ENCODE measurements at places on chromosomes 12 and 14. TPM values are rescaled to one million over a fixed set of nuclear protein-coding genes. Genes with fewer than 3 reads are reported as not detected.

KRT82 gene
- not detected for total RNA-seq

ZFC3H1 gene
- 85.5 TPM for total RNA-seq

MYO1H gene
- total RNA-seq = not detected

CD69 gene
- total RNA-seq = 39.2 TPM

CEBPE gene
- 0.62 TPM for total RNA-seq

Data from T-cell (primary cell).